Activated T-cell treated with anti-CD3 and anti-CD28 coated beads for 48 hours (primary cell): ENCODE measurements at places on chromosomes 7 and 10.

GRCh38 chr7:151314401-151314800 is 27.2 kb upstream of the NUB1 start:
- no peak for DNase-seq

DNA sequence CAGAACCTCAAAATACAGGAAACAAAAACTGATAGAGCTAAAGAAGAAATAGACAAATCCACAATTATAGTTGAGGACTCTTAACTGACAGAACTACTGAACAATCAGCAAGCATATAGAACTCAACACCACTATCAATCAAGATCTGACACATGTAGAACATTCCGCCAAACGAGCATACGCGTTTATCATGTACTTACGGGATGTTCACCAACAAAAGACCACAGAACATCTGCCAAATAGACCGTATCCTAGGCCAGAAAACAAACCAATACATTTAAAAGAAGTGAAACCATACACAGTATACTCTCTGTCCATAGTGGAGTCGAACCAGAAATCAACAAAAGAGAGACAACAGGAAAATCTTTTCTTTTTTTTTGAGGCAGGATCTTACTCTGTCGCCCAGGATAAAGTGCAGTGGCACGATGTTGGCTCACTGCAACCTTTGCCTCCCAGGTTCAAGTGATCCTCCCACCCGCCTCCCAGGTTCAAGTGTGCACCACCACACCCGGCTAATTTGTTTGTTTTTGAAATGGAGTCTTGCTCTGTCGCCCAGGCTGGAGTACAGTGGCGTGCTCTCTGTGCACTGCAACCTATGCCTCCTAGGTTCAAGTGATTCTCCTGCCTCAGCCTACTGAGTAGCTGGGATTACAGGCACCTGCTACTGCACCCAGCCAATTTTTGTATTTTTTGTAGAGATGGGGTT is 5.1 kb downstream of the GNA12 start:
- DNase-seq, result no peak

DNA sequence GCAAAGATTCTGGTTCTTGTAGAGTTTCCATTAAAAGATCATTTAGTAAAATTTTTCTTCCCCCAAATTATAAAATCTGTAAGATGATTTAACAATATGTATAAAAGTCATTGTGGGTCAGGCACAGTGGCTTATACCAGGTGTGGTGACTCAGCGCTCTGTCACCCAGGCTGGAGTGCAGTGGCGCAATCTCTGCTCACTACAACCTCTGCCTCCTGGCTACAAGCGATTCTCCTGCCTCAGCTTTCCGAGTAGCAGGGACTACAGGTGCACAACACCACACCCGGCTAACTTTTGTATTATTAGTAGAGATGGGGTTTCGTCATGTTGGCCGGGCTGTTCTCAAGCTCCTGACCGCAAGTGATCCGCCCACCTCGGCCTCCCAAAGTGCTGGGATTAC is 68.0 kb downstream of the SEPTIN14 start:
- no peak for DNase-seq

GRCh38 chr10:78028438-78029268 is 662 bp downstream of the POLR3A start:
- DNase-seq, result no peak

- DNase-seq, result no peak
These were observed 169.6 kb downstream of the C7orf25 start for GRCh38 chr7:42742318-42742717.

- no peak for DNase-seq
These were observed 74.0 kb downstream of the GPR141 start for GRCh38 chr7:37757563-37757962.

DNA sequence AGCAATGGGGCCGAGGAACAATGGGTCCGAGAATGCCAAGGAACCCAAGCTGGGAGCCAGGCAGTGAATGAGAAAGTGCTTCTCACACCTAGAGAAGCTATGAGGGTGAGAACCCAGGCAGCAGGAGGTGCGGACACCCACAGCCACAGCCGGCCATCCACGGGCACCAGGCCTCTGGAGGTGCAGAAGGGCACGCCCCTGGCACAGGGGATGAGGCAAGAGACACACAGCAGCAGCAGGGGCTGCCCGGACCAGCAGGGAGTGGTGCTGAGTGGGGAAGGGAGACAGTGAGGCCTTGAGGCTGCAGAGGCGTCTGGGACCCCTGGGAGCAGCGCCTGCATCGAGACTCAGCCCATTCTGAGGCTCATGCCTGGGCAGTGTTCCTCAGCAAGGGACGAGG is 135.3 kb downstream of the MAD1L1 start:
- DNase-seq, result no peak

DNA sequence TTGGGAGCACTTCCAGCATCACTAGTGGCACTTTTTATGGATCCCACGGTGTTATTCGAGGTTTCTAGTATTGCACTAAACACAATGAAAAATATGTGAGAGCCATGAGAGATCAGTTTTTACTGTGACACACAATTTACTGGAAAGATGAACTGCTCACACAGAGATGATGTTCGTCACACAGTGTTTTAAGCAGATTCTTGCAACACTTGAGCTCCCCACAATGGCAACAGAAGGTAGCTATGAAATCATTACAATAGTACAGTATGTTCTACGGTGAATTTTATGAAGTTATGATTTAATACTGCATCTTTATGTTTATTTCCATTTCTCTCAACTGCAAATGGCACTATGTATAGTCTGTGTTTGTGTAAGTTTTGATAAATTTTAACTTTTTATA is 27.4 kb upstream of the ENTPD1 start:
- DNase-seq, result no peak

- no peak for DNase-seq
These were observed 259.7 kb downstream of the PAXIP1 start for GRCh38 chr7:154743206-154743605.

- no peak for DNase-seq
These were observed 46.5 kb downstream of the CTBP2 start for GRCh38 chr10:125113691-125114371.

DNA sequence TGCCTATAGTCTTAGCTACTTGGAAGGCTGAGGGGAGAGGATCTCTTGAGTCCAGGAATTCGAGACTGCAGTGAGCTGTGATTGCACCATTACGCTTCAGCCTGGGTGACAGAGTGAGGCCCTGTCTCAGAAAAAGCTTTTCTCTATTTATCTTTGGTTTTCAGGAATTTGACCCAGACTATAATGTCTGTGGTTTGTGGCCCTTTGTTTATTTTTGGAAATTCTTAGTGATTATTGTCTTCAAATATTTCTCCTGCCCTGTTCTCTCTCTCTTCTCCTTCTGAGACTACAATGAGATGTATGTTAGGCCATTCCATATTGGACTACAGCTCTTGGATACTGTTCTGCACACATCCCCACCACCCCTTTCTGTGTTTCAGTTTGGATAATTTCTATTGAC is 4.7 kb downstream of the MUC12 start:
- DNase-seq, result no peak

DNA sequence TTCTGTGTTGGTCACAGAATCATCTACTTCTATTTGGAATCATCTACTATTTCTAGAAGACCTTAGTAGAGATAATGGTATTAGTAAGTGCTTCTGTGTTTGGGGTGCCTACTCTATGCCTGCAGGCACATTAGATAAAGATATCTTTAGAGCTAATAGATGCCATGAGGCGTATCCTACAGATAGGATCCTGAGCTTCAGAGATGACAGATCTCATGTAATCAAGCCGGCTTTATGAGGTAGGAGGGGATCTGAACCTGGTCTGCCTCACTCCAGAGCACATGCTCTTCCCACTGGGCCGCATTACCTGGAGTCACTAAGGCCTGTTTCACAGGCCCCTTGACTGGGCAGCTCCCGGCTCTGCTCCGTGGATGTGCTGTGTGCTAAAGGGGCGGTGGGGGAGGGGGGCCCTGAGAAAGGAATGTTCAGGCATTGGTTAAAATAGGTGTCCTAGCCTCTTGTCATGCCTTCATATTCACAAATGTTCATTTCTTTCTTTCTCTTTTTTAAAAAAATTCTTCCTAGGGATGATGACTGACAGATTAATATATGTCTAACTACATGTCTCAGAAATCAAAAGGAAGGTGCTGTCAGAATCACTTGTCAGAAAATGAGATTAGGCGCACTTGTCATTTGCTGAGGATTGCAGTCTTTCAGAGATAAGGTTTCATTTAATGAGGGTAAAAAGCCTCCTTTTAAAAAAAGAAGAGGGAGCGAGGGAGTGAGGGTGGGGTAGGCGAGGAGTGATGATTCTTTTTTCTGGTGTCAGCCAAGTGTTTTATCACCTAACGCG is 458.0 kb upstream of the GALNT17 start:
- no peak for DNase-seq

GRCh38 chr10:71085689-71086438 is 126.5 kb upstream of the UNC5B start:
- no peak for DNase-seq

DNA sequence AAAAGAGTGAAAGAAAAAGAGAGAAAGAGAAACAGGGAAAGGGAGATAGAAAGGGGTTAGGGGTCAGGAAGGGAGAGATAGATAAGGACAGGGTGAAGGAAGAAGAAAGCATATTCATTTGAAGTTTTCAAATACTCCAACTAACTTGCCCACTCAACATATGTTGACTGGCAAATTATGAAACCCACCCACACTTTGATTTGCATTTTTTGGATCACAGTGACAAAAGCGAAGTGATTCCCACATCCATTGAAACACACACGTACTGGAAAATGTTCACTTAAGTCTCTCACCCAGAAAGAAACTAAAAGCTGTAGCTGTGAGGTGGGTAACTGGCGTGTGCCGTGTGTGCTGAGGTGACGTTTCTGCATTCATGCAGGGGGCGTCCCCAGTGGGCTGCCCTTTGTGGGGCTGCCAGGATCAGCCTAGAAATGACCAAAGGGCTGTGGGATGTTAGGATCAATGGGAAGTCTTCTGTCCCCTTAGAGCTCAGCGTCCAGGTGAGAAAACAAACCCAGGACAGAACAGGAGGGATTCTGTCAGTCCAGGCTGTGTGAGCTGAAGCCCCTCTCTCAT is 134.9 kb upstream of the ADARB2 start:
- DNase-seq, result no peak

- no peak for DNase-seq
These were observed 55.3 kb upstream of the YAE1 start for GRCh38 chr7:39510864-39511354.

DNA sequence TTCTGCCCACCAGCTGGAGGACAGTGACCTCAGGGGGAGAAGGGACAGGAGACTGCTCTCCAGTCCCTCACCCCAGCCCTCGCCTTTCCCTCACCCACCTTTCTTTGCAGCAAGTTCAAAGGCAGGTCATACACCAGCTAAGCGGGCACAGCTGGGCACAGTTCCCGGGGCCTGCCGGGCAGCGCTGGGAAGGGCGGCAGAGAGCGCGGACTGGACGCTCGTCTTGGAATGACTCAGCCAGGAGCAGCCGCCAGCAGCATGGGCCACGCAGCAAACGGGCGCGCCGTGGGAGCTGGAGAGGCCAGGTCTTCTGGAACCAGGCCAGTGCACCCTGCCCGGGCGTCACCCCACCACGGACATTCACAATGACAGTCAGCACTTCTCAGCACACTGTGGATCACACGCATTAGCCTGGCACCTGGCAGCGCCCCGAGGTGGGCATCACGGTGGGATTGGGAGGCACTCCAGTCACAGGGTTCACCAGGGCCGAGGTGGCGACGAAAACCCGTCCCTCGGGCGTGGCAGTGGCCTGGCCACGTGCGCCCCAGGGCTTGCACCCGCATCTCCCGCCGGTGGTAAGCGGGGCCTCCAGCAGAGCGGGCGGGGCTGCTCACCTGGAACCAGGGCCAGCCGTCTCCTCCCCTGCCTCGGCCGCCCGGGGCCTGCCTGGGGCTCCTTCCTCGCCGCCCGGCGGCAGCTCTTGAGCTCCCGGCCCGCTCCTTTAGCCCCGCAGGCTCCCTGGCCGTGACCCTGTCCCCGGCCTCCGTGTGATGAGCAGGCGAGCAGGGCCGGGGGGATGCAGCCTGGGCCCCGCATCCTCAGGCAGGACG is 29.0 kb upstream of the WDFY4 start:
- DNase-seq, result no peak

GRCh38 chr7:157263156-157263555 is 73.6 kb upstream of the DNAJB6 start:
- no peak for DNase-seq

- DNase-seq, result peak; percentile 38
These were observed 42.8 kb upstream of the GNA12 start for GRCh38 chr7:2886900-2887299.

DNA sequence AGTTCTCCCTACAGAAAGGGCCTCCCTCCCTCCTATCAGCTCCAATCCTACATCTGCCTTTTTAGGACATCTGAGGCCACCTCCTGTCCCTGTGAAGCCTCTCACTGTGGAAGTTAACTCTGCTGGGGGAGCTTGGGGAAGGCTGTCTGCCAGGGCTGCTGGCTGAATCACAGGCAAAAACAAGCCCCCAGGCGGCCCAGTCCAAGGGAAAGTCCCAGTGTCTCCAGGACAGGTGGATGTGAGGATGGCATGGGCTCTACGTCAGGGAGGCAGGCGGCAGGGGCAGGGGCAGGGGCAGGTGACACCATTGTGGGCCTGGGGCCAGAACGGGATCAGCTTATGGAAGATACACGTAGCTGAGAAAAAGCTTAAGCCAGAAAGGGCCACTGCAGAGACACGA is 240.2 kb downstream of the MAD1L1 start:
- no peak for DNase-seq

DNA sequence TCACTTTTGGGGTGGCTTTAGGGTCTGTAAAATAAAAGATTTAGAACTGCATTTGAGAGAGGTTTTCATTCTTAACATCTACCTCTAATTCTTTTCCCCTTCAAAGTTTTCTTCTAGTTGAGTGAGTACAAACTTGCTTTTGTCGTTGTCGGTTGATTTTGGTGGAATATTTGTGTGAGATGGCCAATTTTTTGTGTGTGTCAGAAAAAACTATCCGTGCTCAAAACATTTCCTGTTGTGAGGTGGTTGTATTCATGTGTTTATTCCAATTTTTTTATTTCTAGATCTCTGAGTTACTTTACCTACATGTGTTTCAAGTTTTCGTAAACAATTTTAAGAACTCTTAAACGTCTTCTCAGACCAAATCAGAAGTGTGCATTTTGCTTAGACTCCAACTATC is 1.6 kb downstream of the AHR start:
- no peak for DNase-seq

DNA sequence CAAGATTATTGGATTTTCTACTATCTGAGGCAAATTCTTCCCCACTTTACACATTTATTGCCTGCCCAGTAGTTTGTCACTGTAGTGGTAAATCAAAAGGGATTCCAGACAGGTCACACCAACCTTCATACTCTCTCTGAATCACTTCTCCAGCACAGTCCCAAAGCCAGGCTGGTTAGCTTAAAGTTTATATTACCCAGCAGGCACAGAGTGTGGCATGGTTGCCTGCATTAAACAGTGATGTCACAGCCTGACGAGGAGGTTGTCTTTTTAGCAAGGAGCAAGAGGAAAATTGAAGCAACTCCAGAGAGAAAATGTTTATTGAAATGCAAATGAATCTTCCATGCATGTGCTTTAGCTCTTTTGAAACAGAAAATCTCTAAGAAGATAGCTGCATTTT is 375.5 kb upstream of the CELF2 start:
- no peak for DNase-seq

- no peak for DNase-seq
These were observed 105.0 kb upstream of the NPY start for GRCh38 chr7:24178811-24179570.

GRCh38 chr7:105916603-105917002 is 40.2 kb upstream of the ATXN7L1 start:
- DNase-seq, result no peak
